ENCODE measurements at places on chromosomes 3 and 15. TPM values are rescaled to one million over a fixed set of nuclear protein-coding genes. Genes with fewer than 3 reads are reported as not detected.

KNL1 gene
- 17.7 TPM for total RNA-seq

LIPC gene
- not detected for total RNA-seq

CCRL2 gene
- total RNA-seq: not detected

ABI3BP gene
- not detected for total RNA-seq

SMCO1 gene
- not detected for total RNA-seq

DNA sequence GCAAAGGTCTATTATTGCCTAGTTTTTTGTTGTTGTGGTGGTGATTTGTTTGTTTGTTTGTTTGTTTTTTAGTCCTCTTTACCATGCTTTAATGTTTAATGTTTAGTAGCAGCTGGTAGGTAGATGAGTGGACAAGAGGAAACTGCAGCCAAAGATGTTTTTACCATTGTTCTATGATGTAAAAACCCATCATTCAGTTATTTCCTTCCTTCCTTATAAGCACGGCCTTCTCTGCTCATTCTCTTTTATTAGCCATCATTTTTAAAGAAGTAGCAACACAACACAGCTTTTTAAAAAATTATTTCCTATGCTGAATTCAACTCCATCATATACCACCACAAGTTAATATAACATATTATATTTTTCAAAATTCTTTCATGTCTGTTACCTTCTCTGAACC, 58.5 kb upstream of the BOC start:
- DNase-seq: no peak

DNA sequence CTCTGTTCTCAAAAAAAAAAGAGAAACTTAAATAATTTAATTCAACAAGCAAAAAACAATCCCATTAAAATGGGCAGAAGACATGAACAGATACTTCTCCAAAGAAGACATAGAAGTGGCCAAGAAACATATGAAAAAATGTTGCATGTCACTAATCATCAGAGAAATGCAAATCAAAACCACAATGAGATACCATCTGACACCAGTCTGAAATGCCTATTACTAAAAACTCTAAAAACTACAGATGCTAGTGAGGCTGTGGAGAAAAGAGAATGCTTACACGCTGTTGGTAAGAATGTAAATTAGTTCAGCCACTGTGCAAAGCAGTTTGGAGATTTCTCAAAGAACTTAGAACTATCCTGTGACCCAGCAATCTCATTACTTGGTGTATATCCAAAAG, 382.9 kb downstream of the OTOL1 start:
- DNase-seq: no peak

DNA sequence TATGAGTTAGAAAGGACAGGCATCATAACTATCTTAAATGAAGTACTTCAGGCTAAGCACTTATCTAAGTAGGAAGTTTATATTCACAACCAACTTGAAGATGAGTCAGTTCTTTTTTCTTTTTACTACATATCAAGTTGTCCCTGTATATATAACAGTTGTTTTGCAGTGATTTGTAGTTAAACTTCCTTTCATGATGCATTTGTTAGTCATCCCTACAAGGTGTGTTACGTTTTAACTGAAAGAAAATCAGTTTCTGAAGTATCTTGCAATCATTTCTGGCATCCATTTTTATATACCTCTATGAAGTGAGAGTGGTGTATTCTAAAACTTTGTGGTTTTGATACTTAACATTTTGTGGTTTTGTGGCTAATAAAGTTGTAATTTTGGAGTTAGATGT, 46.1 kb downstream of the ZFAND6 start:
- DNase-seq: no peak

DNA sequence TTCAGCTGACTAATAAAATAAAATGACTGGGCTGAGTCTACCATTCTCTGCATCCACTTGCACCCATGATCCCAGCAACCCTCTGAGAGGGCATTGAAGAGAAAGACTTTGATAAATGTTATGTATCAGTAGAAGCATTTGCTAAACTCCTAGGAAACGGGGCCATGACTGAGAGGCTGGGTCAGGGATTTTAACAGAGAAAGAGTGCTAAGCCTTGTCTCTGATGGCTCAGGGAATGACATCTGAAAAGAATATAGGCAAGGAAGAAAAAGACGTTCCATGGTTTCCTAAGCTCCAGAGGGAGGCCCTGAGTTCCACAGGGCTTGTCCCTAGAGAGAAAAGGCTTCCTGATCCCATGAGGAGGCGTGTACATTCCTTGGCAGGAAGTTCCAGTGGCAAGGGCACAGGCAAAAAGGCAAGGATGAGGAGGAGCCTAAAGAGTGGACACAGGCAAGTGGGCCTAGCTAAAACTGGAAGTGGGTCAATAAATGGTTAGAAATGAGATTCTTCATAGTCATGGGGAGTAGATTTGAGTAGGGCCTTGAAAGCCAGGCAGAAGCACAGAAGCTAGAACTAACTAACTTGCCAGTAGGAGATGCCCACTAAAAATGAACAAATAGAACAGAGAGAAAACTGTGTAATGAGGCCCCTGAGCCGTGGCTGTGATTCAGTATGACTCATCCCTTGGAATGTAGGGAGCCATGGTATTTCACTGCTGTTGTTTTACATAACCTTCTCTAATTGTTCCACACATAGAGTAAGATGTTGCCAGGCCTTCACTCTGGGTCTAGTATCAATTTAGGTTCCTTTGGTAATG, 44.9 kb upstream of the MANF start:
- DNase-seq: peak; percentile 55

- no peak for DNase-seq
Measured at GRCh38 chr3:11764931-11765363, 81.7 kb downstream of the TAMM41 start.

- no peak for DNase-seq
Measured at GRCh38 chr3:46632792-46633191, 20.5 kb downstream of the FAM240A start.

- no peak for DNase-seq
Measured at GRCh38 chr3:178767581-178767980, 231.3 kb downstream of the KCNMB2 start.

DNA sequence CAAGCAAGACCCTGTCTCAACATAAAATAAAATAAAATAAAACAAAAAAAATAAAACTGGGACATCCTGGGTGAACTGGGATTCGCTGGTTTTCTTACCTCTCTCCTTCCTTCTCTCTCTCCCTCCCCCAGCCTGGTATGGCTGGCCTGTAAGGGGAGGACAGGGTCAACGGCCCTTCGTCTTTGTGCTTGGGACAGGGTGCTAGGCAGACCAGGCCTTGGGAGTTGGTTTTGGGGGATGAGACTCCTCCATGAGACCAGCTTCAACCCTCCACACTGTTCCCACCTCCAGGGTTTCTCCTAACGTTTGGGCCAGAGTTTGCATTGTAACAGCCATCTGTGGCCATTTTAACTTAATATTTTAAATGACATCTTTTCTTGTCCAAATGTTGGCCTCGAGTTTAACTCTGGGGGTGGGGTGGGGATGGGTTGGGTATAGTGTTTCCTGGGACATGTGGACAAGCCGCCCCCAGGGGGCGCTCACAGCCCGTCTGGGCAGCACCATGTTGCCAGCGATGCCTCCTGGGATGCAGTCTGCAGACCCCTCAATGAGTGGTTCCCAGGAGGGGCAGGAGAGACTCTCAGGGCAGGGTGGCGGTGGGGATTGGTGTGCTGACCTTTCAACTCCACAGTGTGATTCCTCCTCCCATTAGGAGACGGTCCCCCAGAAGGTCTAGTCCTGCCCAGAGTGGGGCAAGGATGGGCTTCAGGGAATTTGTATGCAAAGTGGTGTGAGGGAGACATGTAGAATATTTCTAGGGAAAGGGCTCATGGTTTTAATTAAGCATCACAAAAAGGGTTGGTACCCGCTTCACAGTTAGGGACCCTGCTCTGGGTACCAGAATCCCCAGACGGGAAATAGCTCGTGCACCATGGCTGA, 37.7 kb upstream of the LCTL start:
- peak; percentile 92 for DNase-seq

- peak; percentile 52 for DNase-seq
Measured at GRCh38 chr3:61008998-61009380, 242.3 kb downstream of the FHIT start.

DNA sequence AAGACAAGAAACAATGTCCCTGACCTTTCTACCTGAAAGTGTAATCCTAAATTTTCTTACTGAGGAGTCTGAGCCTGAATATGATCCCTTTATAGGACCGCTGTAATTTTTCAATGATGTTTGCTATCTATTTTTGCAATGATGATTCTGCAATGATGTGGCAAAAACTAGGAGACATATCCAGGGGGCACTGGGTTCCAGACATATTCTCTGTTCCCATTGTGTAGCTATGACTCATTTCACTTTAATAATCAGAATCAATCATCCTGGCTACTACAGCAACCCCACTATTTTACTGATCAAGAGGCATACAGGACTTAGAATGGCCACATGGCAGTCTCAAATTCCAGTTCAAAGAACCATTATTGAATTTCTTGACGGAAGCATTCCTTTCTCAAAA, 85.9 kb downstream of the AQR start:
- no peak for DNase-seq

DNA sequence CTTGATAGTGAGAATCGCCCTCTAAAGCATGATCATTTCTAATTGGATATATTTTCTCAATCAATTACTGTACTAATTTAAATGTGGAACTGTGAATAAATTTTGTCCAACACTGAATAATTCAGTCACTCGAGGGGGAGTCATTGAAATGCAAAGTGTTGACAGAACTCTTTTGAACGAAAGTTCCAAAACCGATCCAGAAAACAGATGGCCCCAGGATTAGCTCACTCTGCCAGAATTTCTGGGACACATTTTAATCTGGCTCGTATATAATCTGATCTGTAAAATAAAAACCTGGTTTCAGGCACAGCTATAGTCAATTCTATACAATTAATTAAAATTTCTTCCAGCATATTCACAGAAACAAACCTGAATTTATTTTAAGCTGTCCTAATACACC, 580.4 kb downstream of the ROBO1 start:
- DNase-seq: no peak

DNA sequence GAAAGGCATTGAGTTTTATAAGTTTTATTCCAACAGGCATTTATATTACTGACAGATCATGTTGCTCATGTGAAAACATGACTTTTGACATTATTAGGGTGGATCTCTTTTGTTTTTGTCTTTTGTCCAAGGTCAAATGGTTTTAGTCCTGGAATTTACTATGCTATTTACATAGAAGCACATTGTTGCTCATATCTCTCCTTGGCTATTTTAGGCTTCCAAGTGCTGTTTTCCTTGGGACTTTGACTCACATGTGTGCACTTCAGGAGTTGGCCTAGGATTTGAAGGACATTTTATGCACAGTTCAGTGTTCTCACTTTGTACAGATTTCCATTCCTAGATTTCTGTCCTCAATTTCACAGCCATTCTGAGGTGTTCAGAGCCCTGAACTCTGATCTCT, 225.7 kb downstream of the PYDC2 start:
- DNase-seq: no peak

- DNase-seq: peak; percentile 72
Measured at GRCh38 chr3:172987273-172987672, 153.8 kb downstream of the SPATA16 start.
